T follicular helper cell (primary cell): ENCODE measurements at places on chromosomes 13 and 19.
A peak's percentile ranks its signal among the peaks of the same experiment; 100 is the strongest.

DNA sequence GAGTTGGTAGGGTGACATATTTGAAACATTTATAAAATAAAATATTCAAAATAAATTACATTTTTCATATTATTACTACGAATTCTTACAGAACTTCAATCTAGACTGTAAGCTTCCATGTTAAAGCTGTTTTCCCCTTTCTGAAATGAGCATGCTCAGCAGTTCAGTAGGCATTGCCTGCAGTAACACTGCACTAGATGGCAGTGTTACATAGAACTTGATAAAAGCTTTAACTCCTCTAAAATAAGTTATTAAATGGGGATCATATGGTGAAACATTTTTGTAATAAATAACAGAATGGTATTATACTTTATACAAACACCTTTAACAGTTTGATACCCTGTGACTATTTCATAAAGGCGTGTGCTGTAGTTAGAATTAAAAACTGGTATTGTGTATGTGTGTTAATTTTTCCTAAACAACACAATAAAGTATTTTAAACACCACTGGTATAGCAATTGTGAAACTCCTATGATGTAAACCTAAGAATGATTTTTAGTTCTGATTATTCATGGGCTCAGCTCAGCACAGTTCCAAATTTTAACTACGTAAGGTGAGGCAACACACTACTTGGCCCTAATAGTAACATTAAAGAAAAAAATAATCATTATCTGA is 11.6 kb upstream of the GPR18 start:
- peak; percentile 19 for DNase-seq

DNA sequence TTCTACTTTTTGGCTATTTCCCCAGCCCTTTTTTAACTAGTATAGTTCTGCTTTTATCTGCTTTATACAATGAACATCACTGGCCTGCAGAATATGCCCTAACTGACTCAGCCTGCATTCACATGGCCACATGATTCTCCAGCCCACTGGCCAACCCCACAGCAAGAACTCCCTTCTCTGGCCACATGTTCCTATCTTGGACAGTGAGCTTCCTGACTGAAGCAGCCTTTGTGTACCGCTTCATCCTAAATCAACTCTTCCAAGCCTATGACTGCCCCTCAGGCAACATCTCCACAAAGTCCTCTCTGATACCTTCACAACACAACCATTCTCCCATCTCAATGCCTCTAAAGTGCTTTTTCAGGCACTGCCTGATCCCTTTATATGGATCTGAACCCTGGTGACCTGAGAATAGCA is 214.1 kb downstream of the COL4A1 start:
- no peak for DNase-seq

- DNase-seq, result no peak
Measured at GRCh38 chr19:6263735-6264444, 15.9 kb downstream of the MLLT1 start.

- no peak for DNase-seq
Measured at GRCh38 chr13:74920920-74921319, 561.0 kb downstream of the TBC1D4 start.

- DNase-seq, result no peak
Measured at GRCh38 chr19:40411958-40412499, 1.1 kb downstream of the PRX start.

- no peak for DNase-seq
Measured at GRCh38 chr13:25200783-25201182, 28.7 kb upstream of the AMER2 start.

DNA sequence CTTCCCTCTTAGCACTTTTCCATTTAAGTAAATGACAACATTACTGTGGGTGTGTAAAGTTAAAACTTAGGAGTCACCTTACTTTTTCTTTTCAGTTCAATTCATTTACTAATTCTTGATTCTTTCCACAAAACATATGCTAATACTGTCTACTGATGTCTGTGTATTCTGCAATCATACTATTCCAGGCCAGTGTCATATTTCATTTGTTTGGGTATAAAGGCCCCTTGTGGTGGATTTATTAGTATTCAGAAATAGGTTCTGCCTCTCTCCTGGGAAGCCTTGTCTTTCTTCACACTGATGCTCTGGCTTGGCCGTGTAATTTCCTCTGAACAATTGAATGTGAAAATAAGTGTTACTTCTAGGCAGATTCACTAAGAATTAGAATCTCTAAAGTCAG is 621.9 kb upstream of the SPRY2 start:
- no peak for DNase-seq
